Stimulated activated CD4-positive, alpha-beta T cell treated with anti-CD3 and anti-CD28 coated beads, Interleukin-12 subunit alpha, Interleukin-12 subunit beta, amount 100 ng/mL, for 24 hours (primary cell): ENCODE measurements at places on chromosomes 6 and 20.

- no peak for DNase-seq
Measured at GRCh38 chr20:61976644-61977418, 88.8 kb downstream of the TAF4 start.

DNA sequence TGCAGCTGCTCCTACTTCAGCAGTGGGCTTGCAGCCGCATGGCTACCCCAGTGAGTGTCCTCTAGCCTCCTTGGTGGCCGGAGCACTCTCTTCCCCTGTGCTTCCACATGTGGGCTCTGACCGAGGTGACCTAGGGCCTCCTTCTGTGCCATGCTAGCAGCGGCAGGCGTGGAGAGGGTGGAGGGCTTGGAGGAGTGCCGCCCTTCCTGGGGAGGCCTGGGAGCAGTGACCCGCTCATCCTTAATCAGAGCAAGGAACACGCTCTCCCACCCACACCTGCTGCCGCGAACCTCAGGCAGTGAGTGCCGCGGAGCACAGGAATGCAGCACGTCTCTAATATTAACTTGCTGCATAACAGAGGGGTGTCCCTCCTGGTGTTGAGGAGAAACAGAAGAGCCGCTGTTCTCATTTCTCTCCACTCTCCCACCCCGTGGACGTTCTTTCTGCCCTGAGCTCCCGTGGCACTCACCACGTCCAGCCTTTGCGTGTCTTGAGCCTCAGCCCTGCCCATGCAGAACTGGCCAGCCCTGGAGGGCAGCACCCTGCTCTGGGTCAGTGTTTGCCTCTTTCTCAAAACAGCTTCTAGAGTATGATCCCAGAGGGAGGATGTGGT is 31.9 kb downstream of the DUSP22 start:
- DNase-seq: no peak

GRCh38 chr6:23280437-23280836 is 711.1 kb downstream of the HDGFL1 start:
- DNase-seq: no peak

- DNase-seq: no peak
Measured at GRCh38 chr6:67248077-67248476, 1387.0 kb upstream of the ADGRB3 start.

DNA sequence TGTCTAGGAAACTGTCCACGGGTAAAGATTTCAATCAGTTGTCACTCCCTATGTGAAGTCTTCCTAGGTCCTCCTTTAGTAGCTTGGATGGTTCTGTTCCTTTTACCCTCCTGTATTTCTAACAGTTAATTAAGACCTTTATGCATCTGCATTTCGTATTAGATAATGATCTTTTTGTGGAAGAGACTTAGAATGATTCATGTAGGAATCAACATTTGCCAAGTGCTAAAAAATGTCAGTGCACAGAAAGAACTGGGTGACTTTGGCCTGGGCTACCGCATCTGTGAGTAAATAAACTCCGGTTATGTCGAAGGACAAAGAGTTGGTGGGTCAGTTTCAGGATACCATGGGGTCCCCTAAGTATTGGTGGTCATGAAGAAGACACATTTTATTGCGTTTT is 918.0 kb downstream of the TFAP2A start:
- DNase-seq: no peak

- no peak for DNase-seq
Measured at GRCh38 chr20:48284837-48285236, 499.6 kb upstream of the SULF2 start.

GRCh38 chr20:39195582-39196021 is 233.5 kb downstream of the DHX35 start:
- DNase-seq: no peak

DNA sequence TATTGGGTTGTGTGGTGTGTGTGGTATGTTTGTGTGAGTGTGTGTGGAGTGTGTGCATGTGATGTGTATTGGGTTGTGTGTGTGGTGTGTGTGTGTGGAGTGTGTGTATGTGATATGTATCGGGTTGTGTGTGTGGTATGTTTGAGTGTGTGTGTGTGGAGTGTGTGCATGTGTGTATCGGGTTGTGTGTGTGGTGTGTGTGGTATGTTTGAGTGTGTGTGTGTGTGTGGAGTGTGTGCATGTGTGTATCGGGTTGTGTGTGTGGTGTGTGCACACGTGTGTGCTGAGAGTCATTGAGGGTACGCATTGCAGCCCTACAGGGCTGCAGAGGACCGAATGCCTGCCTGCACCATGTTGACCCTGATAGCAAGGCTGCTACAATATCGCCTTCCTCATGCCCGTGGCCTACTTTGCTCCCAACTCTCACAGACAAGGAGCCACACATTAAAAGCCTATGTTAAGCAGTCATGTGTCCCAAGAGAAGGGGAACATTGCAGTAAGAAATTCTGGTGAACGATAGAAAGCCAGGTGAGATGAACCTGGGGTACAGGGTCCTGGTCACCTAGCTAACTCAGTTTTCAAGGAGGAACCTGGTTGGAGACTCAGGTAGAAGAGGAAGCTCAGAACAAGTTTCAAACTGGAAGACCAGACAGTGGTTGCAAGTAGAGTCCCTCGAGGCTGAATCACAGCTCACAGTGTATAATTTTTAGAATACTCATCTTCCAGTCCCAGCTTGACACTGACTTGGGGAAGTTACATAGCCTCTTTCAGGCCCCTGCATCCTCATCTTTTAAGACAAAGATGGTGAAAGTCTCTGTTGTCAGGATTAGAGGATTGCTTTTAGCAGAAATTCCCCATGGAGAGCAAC is 45.7 kb upstream of the TMEM170B start:
- DNase-seq: no peak

DNA sequence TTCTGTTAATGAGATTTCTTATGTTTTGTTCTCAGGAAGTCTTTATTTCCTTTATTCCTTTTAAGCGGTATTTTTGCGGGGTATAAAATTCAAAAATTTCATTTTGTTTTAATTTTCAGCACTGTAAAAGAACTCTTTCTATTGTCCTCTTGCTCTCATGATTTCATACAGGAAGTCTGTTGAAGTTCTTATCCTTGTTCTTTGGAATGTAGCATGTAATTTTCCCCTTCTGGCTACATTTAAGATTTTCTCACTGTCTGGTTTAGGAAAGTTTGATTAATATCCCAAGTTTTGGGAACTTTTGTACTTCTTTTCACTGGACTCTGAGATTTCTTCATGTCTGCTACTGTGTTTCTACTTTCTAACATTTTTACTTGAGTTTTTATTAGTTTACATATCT is 581.4 kb upstream of the GJE1 start:
- DNase-seq: no peak

DNA sequence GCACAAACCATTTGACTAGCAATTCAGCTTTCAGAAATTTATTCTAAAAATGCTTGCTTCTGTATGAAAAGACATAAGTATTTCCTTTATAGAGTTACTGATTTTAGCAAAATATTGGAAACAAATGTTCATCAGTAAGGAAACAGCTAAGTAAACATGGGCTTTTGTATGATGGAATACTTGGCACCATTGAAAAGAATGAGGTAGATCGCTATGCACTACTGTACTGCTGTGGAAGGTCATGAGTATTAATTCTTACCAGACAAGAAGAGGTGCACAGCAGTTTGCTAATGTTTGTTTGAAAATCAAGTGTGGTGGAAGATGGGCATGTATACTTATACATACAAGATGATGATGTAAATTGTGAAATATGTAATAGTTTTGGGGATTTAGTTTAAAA is 73.0 kb downstream of the FARS2 start:
- no peak for DNase-seq

DNA sequence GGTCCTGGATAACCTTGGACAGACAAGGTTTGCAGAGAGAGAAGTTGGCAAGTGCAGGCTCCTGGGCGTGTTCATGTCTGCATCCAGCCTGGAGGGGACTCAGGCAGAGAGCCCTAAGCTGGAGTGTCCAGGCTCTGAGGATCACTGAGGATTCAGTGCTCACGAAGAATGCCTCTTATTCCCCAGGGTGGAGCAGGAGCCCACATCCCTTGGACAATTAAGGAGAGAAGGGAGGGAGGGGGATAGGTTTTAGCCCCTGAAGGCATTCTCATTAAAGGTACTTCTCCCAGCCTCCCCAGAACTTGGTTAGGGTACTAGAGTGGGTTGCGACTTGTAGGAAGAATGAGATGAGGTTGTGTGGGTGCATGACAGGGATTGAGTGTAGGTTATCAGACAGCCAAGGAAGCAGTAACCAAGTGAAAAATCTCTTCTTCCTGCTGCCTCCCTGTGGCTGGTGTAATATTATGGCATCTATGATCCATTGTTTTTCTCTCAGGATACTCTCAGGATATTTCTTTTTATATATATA is 680 bp downstream of the HLA-DPB1 start:
- no peak for DNase-seq

GRCh38 chr20:13676682-13677081 is 38.0 kb upstream of the TASP1 start:
- no peak for DNase-seq

GRCh38 chr20:43725666-43726065 is 1.1 kb downstream of the GTSF1L start:
- DNase-seq: no peak

DNA sequence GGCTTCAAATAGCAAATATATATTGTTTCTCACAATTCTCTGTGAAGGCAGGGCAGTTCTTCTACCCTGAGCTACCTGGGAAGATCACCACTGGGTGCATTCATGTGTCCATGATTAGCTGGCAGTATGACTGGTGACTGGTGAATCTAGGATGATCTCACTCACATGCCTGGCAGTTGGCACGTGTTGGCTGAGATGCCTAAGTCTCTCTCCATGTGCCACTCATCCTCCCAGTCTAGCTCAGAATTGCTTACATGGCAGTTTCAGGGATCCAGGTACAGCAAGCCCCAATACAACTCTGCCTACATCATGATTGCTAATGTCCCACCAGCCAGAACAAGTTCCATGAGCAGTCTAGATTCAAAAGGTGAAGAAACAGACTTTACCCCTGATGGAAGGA is 346.8 kb upstream of the CNR1 start:
- DNase-seq: no peak

DNA sequence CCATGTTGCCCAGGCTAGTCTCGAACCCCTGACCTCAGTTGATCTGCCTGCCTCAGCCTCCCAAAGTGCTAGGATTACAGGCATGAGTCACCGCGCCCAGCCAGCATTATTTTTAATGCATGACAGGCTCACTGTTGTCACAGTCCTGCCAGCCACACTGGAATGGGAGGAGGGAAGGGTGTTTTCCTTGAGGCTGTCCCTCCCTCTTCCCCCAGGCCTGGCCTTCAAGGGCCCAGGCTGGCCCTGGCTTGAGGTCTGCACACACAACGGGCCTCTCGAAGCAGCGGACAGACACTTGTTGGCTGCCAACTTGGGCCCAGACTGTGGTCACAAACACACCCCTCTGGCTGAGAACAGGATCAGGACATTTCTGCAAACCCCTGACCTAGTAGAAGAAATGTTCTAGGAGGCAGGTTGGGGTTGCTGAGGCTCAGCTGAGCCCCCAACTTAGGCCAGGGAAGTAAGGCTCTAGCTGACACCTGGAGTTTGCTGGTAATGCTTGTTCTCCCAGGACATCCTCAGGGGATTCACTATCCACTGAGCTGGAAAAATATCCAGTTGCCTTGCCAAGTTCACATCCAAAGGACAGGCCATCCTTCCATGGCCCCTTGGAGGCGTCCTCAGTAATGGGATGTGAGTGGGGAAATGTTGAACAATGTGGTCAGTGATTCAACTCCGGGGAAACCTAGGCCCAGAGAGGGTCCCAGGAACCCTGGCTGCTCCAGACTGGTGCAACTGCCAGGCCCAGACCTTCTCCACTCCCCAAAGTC is 9.9 kb downstream of the SNTA1 start:
- DNase-seq: no peak

GRCh38 chr6:147204060-147204785 is at the start of gene STXBP5:
Gene STXBP5 (plus strand): TSS chr6:147204417. CDS start chr6:147204533, 116 bp downstream.
- peak; percentile 35 for DNase-seq

DNA sequence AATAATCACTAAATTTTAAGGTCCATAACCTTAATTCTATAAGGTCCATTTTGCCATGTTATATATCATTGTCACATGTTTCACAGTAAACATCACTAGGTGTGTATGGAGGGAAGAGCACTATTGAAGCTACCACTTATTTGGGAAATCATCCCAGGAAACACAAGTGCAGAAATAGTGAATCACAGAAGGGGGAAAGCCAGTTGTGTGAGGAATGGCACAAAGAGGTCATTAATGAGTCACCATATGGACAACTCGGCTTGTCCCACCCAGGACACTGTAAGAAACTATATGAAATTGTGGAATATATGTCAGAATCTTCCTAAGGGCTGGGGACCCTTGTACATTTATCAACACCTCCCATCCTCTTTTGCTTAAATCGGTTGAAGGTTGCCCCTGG is 13.7 kb downstream of the BTN3A1 start:
- DNase-seq: no peak

- no peak for DNase-seq
Measured at GRCh38 chr6:167917551-167918154, 79.8 kb upstream of the KIF25 start.

DNA sequence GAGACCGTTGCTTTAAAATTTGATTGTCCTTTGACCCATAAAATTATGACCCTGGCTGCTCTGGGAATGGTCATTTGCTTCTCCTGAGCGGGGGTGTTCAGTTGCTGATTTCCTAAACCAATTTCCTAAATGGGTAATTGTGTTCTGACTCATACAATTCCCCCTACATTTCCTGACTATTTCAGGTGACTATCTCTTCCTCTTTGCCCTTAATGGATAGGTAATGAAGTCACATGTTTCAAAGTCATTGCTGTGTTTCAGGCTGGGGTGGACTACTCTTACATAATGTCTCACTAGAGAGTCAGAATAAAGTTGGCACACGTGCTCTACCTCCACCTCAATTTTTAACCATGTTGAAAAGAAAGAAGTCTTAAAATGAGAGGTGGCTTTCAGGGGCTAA is 109.8 kb downstream of the DOK5 start:
- DNase-seq: no peak

DNA sequence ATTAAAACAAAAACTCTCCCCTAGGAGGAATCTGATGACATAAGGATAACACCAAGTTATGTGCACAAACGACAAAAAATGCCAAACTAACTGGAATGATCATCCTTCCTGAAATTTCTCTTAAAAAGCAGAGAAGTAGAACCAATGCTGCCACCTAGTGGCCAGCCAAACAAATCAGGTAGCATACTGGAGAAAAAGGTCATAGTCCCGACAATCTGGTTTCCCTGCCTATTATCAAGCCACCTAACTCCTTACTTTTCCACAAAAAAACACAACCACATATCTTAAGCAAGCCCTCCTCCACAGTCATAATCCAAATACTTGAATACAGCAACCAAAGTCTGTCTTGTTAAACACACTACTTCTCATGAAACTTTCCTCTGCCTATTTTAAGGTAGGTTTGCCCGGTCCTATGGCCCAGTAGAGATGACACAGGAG is 5.3 kb downstream of the OARD1 start:
- DNase-seq: peak; percentile 22

- DNase-seq: no peak
Measured at GRCh38 chr6:15842727-15843117, 179.9 kb upstream of the DTNBP1 start.

- no peak for DNase-seq
Measured at GRCh38 chr6:140909625-140910024, 1223.1 kb upstream of the GJE1 start.

DNA sequence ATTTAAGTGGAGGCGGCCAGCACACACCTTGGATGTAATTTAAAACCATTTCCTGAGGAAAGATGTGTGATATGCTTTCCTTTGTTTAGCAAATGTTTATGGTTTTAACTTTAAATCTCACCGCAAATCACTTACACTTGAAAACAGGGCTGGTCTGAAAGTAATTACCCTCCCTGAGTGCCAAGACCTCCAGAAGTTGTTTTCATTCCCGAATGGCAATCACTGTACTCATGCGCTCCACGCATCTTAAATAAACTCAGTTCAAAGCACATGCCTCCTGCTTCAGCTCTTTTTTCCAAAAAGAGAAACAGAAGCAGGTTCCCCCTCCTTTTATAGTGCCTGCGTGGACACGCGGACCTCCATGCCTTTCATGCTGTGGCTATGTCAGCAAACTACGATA is 224.0 kb downstream of the SMOC2 start:
- DNase-seq: no peak
